DMS79 treated with DMSO at 0.1 percent for 48 hours (cell line): ENCODE measurements at places on chromosomes 3 and 15.

DNA sequence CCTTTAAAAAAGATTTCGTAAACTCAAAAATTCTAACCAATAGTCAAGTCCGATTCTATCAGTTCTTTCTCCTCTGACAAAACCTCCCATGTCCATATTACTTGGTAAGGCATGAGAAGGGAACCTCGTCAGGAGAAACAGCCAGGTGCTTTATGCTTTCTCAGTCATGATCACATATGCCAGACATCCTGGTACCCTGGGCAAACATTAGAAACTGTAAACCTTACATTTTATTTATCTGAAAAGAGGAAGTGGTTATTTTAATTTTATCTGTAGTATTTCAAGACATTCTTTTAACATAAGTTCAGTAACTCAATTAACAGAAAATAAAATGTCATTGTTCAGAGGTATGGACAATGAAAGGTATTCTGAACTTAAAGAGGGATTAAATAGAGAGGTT is 474.8 kb upstream of the GBE1 start:
- no peak for DNase-seq

GRCh38 chr3:105429034-105429762 is 62.5 kb downstream of the ALCAM start:
- DNase-seq = no peak

DNA sequence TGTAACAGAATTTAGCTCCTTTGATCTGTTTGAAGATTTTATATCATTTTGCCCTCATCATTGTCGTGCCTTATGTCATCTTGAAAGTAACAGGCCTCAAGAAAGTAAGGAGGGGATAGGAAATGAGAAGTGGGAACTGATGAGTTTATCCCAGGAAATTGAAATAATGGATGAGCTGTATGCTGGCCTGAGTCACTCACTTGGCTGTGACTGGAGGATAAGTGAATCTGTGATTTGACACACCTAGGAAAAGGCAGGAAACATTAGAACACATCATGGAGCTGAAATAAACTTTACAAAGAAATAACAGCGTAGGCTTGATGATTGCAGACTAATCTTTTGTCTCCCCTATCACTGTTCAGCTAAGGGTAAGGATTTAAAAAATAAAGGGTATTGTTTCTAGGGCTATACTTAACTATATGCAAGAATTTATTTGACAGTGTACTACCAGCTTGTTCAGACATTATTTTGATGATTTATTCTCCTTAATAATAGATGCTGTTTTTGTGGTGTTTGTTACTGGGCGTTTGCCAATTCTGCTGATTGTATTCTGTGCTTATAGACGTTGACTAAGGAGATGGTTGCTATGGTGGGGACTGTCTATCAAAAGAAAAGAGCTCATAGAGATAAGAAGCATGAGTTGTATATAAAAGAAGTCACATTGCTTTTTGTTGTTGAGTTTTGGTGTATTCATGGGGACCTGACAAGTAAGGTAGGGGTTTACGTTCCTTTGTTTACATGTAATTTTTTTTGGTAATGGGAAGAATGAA is 105.6 kb upstream of the ROPN1 start:
- peak; percentile 13 for DNase-seq

- DNase-seq = peak; percentile 52
Observed at GRCh38 chr15:100918034-100918689, 995 bp upstream of the LRRK1 start.

DNA sequence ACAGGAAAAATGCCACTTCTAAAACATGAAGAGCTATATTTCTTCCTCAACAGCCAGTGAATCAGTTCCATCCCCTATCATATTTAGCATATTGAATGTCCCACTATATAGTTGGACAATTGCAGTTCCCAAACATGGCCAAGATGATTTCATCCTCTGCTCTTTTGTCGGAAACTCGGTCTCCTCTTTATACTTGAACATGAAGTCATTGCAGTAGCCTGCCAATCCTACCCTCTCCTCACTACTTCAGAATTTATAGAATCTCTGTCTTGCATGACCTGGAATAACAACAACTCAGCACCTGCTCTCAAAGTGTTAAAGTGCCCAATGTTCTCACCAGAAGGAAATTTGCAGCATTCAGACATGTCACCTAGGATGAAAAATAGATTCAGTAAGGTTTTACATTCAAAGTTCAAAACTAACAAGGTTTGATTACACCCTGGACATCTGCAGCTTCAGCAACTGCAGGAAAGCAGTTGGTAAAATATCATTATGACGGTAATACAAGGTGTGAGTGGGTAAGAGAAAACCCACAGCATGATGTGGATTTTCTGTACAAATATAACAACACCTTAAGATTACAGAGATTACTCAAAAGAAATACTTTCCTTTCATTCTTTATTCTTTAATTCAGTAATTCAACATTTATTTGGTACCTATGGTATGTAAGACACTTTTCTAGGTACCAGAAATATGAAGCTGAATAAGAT is 52.5 kb downstream of the TP63 start:
- peak; percentile 69 for DNase-seq

- no peak for DNase-seq
Observed at GRCh38 chr3:156535162-156535627, 19.7 kb downstream of the SSR3 start.

- no peak for DNase-seq
Observed at GRCh38 chr15:42387603-42388002, 28.3 kb downstream of the CAPN3 start.

GRCh38 chr15:99613887-99614647 is 48.3 kb downstream of the MEF2A start:
- DNase-seq = no peak

- DNase-seq = no peak
Observed at GRCh38 chr3:128855569-128855968, 23.9 kb upstream of the ACAD9 start.

DNA sequence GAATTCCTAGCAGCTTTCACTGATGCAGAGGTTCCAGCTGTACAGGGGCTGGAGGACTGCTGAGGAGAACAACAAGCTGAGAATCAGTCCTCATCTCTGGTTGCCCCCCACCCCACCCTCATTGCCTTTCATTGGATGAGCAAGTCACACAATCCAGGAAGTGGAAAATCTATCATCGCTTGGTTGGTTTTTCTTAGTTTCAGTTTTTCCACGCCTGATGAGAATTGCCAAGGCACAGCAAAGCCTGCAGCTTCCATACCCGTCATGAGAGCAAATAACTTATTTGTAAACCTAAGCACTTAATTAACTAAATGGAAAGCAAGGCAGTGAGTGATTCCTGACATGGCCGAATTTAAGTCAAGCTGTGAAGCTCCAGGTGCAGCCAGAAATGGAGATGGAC is 21.4 kb upstream of the LIPC start:
- peak; percentile 66 for DNase-seq

GRCh38 chr15:59410391-59410896 is 27.5 kb upstream of the FAM81A start:
- no peak for DNase-seq

GRCh38 chr15:92936138-92936537 is 36.0 kb downstream of the CHD2 start:
- DNase-seq = no peak
